ENCODE measurements at places on chromosomes 1 and 21. TPM values are rescaled to one million over a fixed set of nuclear protein-coding genes. Genes with fewer than 3 reads are reported as not detected.

- DNase-seq, result no peak
Measured at GRCh38 chr1:28840928-28841544, 29.1 kb downstream of the OPRD1 start.

DNA sequence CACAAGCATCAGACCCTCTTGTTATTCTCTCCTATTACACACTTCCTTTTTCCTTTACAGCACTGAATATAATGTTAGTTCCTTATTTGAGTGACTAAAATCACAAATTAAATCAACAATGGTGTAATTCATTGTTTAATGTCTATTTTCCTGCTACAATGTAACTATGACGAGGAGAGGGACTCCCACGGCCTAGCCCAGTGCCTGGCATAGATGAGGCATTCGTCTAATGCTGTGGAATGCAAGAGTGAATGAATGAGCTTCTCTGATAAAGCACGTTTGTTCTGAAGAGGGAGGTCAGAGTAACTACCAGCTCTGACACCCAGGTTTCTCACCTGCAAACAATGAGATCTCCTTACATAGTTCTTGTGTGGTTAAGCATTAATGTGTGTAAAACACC is 479.4 kb downstream of the OMA1 start:
- no peak for DNase-seq

DNA sequence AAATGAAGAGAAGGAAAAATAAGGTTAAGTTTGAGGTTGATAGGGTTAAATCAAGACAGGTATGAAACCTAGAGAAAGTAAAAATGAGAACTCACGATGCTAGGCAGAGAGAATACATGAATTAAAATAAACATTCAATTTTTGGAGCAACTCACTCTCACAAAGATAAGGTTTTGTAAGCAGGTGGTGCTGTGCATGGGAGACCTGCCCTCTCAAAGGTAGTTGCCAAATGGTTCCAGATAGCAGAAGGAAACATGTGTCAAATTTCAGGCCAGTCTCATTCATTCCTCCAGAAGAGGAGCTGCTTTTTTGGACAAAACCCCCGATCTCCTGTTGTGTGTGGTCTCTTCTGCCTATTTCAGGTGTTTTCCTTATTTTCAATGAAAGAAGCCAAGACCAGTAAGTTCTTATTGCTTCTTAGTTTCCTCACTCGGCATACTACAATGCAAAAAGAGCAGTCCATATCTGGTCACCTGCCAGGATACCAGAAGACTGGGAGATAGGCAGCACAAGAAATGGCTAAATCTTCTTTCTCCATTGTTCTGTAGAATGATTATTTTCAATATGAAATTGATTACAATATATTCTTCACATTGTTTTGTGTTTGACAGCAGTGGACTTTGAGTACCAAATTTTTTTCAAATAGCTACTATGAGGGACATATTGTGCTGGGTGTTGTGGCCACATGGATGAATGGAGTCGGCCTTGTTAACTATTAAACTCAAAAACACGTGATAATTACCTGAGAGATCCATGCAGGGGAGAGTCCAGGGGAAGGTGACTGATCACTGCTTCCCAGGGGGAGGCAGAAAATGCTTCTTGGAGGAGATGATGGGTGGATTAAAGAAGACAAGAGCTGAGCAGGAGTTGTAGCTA is 3.6 kb downstream of the CR1L start:
- DNase-seq, result no peak

GRCh38 chr1:57621776-57622175 is 197.9 kb upstream of the DAB1 start:
- DNase-seq, result no peak

GNG12 gene
- 152 TPM for total RNA-seq

CITED4 gene
- total RNA-seq, result 10.9 TPM
